ENCODE measurements at places on chromosomes 16 and 17.

GRCh38 chr16:15513156-15513555 is 78.8 kb downstream of the BMERB1 start:
- no peak for DNase-seq

DNA sequence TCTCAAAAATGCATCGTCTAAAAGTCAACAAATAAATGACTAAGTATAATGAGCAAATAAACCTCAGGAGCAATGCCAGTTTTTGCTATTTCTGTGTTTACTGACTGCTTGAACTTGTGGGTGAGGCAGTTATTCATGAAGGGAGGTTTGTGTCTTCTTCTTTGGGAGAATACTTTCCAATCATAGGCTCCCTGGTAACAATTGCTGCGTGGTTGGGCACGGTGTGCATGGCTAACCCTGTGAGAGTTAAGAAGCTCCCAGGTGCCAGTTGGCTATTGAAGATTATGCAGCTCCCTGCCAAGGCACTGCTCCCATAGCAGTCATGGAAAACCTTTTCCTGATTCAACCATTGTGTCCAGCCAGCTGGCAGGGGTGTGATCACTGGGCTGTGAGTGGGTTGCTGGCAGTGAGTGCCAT is 775.9 kb upstream of the GOT2 start:
- peak; percentile 13 for DNase-seq

GRCh38 chr17:50051082-50051576 is 4.8 kb upstream of the ITGA3 start:
- DNase-seq = peak; percentile 65

DNA sequence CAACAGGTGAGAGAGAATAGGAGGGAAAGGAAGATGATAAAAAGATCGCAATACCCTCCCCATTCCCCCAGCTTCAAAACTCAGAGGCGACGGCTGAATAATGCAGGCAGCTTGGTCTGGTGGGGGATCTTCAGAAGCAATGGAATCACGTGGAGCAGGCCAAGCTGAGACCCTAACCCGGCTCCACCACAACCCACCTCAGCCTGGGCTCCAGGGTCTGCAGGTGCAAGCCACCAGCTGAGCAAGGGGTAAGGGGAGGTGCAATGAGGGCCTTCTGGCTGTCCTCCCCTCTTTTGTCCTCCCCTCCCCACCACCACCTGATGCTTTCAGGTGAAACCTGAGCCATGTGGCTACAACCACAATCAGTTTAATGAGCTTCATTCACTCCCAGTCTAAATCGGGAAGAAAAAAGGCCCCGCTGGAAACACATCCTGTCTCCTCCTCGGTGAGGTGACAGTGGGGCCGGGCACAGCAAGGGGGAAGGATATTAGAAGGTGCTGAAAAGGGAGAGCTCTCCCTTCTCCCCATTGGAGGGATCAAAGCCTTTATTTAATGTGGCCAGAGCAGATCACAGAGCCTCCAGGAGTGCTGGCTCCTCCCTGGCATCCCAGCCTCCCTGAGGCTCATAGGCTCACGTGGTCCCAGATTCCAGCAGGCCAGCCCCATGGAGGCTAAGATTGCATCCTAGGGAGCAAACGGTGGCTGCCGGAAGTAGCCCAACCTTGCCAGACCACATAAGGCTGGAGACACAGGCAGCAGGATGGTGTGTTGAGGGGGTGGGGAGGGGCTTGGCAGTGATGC is 261.0 kb downstream of the SOX9 start:
- no peak for DNase-seq

DNA sequence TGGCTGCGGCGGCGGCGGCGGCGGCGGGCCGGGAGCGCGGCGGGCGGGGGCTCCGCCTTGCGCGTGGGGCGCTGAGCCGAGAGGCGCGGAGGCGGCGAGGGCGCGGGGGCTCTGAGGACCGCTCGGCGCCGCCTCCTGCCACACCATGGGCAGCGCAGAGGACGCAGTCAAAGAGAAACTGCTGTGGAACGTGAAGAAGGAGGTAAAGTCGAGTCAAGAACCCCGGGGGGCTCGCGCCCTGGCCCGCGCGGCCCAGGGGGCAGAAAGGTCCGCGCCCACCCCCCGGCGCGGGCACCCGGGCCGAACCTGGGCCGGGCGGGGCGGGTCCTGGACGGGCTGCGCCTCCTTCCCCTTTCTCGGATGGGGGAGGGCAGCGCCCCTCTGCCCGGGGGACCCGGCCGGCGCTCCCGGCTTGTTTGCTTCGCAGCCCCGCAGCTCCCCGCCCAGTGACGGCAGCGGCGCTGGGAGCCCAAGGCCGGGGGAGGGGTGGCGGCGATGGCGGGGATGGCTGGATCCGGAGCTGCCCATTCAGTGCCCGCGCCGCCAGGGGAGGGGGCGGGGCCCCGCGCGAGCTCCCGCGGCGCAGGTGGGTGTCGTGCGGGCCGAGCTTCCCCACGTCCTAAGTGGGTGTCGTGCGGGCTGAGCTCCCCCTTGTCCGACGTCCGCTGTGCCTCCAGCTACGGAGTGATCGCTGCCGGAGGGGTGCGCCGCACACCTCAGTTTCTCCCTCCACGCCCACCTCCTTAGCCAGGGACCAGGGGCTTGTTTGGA is 428 bp downstream of the SGSM2 start:
- peak; percentile 90 for DNase-seq

GRCh38 chr16:21260870-21261791 is 17.0 kb downstream of the CRYM start:
- DNase-seq = peak; percentile 46
